ENCODE measurements at places on chromosomes 1 and 21.

DNA sequence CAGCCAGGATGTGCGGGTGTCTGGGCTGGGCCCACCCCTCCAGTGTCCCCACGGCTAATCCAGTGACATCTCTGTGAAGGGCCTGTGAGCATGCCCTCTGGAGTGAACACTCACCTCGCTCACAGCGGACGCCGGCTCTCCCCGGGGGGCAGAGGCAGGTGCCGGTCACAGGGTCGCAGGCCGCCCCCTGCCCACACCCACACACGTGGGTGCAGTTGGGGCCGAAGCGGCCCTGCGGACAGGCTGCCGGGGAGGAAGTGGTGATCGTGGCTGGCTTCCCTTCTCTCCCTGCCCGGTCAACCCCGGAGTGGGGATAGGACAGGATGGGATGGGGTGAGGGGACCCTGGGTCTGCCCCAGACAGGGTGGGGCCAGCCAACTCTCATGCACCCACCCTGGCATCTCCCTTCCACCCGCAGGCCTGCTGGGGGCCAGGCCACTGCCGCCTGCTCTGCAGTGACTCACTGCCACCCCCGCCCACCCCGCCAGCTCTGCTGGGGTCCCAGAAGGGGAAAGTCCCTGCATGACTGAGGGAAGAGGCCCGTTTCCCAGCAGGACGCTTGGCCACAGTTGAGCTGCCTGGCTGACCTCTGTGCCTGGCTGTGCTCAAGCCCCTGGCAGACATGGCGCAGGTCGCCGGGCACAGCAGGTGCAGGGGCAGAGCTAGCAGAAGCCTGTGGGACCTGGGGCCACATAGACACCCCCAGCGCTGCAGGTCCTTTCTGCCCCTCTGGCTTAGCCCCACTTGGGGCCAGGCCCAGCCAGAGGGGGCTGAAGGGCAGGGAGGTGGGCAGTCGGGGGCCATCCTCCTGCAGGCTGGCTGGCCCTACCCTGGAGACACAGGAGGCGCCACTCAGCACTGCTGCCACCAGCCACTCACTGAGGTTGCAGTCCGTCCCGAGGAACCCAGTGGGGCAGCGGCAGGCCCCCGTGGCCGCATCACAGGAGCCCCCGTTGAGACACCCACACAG, 41.6 kb downstream of the ARHGEF16 start:
- DNase-seq = no peak

DNA sequence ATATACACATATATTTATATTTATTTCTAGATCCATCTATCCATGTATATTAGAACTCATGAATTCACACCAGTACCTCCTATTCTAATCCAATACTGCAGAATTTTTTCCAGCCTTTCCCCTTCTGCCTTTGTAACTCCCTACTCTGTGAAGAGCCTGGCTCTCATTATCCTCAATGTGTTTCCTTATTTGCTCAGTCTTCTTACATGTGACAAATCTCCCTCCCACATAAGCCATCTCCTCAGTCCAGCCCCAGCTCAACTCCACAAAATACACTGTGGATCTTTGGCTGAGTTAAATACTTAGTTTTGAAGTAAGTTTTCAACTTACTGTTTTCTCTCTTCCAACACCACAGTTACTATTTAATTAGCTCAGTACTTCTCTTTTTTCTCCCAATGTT, 45.7 kb downstream of the ATP5PO start:
- DNase-seq = no peak

- DNase-seq = no peak
Observed at GRCh38 chr1:237070519-237070918, 28.5 kb downstream of the RYR2 start.

GRCh38 chr21:35529171-35529863, 480.2 kb upstream of the RUNX1 start:
- DNase-seq = no peak

- no peak for DNase-seq
Observed at GRCh38 chr1:243343970-243344937, 88.4 kb downstream of the SDCCAG8 start.

- no peak for DNase-seq
Observed at GRCh38 chr21:18772897-18773296, 369.3 kb upstream of the TMPRSS15 start.

DNA sequence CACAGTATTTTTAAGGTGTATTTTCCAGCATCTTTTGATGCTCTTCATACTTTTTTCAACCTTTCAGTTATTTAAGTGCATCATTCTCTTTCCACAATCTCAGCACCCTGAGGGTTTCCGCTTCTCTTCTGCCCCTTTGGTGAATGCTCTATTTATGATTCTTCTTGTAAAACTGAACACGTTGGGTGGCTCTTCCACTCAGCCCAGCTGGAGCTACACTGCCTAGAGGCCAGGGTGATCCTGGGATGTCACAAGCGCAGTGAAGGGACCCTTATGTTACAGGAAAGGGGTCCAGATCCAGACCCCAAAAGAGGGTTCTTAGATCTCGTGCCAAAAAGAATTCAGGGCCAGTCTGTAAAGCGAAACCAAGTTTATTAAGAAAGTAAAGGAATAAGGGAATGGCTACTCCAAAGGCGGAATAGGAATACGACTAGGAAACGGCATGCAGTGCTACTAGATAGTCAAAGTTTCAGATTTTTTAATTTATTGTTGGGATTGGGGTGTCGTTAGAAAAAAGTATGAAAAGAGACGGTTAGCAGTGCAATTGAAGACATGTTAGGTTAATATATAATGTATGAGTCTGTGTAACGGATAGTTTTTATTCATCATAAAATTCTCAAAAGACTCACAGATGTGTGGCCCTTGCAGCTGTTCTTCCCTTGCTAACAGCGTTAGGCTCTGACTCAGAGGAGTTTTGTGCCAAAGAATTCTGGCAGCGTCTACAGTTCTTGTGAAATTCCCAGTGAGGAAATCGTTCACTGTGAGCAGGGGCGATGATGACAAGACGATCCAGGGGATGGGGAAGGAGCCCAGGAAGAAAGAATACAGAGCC, 14.4 kb upstream of the ERVH48-1 start:
- peak; percentile 56 for DNase-seq

DNA sequence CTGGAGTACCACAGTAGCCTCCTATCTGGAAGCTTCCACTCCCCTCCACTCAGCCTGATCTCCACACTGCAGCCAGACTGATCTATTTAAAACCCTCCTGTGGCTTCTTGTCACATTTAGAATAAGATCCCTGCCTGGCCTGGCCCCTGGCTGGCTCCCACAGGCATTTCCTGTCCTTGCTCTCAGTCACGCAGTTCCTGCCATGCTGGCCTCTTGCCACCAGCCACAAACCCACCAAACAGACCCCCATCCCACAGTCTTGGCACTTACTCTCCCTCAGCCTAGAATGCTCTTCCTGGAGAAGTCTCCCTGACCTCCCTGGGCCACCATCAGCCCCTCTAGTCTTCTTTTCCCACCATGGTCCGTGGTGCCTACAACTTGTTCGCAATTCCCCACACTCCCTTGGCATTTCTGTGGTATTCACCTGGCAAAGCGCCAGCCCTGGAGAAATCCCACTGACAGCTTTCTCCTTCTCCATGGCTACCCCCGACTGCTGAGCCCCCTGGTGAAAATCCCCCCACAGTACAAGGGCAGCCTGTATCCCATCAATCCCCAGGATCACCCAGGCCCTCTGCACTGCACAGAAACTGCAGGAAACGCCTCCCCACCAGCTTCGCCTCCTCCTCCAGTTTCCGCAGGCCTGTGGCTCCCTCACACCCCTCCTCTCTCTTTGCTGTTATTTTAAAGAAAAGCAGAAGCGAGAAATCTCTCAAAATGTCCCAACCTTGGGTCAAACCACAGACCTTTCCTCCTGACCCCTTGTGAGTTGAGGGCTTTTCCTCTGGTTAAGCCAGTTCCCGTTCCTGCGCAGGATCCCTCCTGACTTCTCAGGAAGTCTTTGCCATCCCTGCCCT, 94.5 kb downstream of the SYT2 start:
- no peak for DNase-seq

DNA sequence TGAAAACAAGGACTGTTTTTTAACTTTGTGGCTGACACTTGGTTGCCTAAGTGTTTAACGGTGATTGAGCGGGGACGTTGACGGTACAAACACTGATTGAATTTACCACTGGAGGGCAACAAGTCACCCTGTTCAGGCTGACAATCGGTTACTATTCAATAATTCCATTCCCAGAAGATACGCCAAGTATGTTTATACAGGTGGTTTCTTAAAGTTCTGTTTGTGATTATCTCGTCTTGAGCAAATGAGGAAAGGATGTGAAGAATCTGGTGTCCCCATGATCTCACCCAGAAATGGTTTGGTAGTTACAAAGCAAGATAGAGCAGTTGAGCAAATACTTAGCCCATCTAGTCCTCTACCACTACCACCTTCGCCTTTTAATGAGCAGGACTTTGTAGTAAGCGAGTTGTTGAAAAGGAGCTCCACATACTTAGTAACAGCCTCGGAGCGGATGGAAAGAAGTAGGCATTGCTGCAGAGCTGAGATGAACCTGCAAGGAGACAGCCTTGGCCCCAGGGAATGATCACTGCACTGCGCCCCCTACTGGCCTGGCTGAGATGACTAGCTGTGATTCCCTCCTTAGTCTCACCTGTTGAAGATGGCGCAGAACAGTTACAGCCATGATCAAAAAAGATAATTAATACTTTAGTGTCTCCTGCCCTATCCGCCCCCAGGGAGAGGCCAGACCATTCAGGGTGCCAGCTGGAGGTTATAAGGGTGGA, 36.3 kb downstream of the IFNAR1 start:
- DNase-seq = peak; percentile 25

GRCh38 chr21:27535188-27535587, 568.3 kb upstream of the ADAMTS5 start:
- no peak for DNase-seq

DNA sequence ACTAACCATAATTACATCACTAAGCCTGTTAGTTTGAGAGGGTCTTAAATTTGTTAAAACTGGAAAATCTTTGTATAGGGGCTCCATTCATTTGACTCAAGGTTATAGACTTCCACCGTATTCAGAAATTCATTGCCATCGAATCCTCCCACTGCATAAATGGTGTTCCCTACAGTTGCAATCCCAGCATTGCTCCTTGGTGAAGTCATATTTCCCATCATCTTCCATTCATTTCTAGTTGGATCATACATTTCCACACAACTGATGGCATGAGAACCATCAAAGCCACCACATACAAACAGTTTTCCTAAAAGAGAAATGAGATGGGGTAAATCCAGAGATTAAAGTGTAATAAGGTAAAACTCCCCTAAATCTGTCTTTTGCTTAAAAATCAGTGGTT, 19.1 kb downstream of the IVNS1ABP start:
- DNase-seq = no peak

GRCh38 chr1:10776190-10776905, 20.1 kb downstream of the CASZ1 start:
- no peak for DNase-seq

DNA sequence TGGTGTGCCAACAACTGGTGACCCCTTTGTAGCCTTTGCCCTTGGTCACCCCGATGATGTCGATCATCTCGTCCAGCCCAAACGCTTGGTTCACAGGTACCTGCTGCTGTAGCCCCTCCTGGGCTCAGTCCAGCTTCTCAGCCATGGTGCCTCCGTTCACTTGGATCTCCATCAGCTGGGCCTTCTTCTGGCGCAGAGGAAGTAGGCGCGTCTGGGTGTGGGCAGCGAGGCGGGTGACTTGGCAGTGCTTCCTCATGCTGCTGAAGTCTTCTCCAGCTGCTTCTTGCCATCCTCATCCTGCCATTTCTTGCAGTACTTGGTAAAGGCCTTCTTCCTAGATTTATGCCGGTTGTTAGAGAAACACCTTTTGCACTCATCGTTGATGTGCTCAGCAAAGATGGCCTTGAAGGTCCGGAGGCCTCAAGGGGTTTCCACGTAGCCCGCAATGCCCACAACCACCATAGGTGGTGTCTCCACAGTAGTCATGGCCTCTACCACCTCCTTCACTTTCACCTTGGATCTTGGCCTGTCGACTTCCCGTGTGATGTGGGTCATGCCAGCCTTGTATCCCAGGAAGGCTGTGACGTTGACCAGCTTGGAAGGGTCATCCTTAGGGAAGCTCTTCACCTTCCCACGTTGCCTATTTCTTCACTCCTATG, 13.0 kb downstream of the DOP1B start:
- no peak for DNase-seq
